Cardiac fibroblast (primary cell): ENCODE measurements at places on chromosomes 12 and 14.

GRCh38 chr14:61705017-61705416, 9.7 kb downstream of the HIF1A start:
- no peak for DNase-seq

DNA sequence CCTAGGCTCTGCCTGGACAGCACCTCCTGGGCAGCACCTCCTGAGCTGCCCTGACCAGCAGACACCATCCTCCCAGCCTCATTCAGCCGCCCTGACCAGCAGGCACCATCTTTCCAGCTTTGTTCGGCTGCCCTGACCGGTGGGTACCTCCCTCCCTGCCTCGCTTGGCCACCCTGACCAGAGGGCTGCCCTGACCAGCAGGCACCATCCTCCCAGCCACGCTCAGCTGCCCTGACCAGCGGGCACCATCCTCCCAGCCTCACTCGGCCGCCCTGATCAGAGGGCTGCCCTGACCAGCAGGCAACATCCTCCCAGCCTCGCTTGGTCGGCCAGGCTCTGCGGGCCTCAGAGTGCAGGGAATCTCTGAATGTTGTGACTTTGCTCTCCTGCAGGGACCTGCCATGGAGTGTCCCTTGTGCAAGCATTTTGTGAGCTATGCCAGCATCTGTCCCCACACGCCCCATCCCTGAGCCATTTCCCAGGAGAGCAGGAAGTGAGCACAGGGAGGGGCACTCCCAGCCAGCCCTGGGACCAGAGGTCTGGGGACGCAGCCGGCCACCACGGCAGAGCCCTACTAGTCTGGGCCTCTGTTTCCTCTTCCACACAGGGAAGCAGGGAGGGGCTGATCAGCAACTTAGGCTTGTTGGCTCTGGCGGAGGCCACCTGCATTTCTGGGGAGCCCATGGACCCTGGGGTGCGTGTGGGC, 265.5 kb downstream of the SEC23A start:
- no peak for DNase-seq

- DNase-seq = peak; percentile 16
These were observed 7.2 kb downstream of the NAV3 start for GRCh38 chr12:77837876-77838291.

DNA sequence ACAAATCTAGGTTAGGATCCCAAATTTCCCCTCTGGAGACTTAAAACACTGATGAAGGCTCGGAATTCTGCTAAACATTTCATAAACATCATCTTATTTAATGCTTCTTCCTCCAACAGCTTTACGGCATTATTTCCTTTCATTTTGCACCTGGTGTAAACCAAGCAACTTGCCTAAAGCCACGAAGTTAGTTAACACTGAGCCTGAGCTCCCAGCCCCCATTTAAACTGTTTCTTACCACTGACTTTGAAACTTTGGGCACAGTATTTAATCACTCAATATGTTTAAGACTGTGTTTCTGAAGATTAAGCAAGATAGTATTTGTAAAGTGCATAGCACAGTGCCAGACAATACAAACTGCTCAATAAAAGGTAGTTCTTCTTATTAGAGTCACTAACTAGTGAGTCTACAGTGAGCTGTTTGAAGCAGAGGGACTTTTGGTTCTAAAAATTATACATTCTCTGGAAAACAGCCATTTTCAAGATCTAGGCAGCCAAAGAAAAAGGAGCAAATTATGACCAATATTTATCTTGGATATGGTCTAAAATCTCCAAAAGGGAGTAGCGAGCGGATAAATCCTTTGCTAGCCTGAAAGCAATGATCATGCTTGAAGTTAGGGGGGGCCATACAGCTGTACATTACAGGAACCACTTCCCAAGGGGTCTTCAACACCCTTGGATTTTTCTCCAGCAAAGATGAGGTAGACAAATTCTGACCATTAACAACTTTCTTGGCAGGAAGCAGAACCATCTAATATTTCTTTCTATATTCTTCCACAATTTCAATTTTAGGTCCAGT, 4.0 kb downstream of the EGLN3 start:
- DNase-seq = no peak
